ENCODE measurements at places on chromosomes 6 and 20.

DNA sequence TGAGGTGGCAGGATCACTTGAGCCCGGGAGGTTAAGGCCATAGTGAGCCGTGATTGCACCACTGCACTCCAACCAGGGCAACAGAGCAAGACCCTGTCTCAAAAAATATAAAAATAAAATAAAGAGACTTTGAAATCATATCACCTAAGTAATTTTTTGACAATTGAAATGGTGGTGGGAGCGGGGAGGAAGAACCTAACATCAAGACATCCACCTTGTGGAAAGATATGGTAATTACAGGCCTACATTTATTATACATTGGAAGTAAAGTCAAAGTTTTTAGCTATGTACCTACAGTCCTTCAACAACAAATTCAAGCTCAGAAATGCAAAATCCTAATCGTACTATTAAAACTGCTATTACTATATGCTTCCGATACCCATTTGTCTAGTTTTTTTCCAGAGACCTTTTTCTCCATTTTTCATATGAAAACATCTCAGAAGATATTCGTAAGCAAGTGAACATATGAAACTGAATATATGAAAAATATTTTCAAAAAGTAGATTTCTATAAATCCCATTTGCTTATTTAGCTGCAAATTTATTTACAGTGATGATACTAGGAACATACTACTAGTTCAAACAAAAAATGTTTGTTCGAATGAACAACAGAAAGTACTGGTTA lies 83.3 kb downstream of the SYCP2 start:
- no peak for DNase-seq

DNA sequence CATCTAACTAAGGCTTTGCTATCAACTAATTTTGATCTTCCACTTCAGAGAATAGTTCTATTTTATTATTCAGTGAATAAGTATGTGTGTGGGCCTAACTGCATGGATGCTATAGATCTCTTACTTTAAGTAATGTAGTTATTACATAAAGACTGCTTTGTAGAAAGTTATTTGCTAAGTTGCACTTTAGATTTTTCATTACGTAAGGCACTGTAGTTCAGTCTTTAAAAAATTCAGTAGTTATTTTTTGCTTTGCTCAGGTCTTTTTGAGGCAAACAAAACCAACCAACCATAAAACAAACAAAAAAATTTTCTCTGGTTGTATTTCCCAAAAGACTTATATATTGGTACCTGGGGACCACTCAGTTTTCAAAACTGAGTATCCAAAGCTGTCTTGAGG lies 53.0 kb downstream of the KCNQ5 start:
- no peak for DNase-seq

DNA sequence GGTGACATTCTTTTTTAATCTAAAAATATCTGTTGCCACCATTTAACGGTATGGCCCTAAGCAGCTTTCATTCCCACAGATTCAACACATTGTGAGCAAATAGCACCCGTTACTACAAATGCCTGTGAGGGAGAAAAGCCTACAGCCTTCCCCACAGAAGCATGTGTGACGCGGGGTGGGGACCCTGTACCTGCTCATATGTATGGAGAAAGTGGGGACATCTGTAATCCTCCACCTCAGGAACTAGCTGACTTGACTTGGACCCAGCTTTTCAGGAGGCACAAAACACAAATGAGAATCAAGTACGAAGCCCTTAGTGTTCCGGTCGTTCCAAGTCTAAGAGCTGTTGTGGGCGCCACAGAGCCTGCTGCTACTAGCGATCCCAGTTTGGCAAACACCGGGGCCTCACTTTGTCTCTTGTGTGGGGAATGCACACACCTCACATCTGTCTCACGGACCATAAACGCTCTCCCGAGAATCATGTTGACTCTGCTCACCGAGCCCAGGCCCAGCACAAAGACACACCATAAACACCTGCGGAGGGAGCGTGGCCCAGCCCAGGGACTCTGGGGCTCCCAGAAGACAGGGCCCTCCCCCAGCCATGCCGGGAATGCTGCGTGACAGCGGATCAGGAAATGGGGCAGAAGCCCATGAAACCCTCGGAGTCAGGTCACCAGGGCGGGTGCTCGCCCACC lies 21.6 kb downstream of the DLL1 start:
- DNase-seq, result no peak

GRCh38 chr6:2935566-2936291 lies 32.6 kb upstream of the SERPINB9 start:
- DNase-seq, result no peak

DNA sequence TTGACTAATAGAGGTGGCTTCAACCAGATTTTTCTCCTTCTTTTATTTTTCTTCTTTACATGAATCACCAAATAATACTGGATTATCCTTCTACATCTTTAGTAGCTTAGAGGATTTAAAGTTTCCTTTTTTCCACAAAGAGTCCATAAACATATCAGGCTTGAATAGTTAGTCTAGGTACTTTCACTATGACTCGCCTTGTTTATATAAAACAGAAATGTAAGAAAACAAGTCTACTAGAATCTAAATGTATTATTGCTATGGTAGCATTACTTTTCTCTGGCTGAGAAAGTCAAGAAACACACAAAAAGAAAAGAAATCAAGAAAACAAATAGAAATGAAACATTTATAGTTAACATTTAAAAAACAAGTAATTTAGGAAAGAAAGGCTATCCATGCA lies 215.2 kb downstream of the PTPRK start:
- DNase-seq, result no peak

- DNase-seq, result no peak
These were observed 31.8 kb upstream of the ZNF133 start for GRCh38 chr20:18256440-18257090.

DNA sequence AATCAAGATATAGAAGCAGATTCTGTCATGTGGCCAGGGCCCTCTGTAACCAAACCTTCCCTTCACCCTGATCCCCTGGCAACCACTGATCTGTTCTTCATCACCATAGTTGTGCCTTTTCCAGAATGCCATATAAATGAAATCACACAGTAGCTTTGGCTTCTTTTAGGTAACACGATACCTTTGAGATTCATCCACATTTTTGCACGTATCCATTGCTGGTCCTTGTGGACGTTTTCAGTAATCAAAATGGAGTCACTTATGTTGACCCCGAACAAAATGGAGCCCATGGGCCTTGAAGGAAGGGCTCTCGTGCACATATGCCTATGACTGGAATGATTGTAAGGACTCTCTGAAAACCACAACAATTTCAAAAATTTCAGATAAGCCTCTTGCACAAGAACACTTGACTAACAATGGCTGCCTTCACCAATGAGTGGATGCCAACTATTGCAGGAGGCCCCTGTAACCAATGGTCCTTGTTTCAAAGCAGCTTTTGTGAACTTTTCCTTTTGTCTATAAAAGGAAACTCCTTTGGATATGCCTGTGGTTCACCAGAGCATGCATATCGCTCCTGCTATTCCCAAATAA lies 84.3 kb upstream of the RALY start:
- no peak for DNase-seq

DNA sequence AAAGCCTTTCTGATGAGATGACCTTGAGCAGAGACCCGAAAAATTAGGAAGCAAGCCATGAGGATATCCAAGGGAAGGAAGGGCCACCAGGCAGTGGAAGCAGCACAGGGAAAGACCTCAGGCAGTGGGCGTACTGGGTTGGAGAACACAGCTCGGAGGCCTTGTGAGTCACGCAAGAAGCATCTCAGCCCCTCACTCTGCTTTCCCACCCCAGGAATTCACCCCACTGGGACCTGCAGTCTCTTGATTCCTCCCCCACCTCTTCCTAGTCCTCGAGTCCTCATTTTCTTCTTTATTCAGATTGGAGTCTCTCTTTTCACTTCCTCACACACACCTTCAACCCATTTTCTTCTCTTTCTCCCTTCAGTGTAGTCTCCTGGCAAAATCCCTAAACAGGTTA lies 27.0 kb downstream of the RPRD1B start:
- no peak for DNase-seq

GRCh38 chr20:16553101-16553500 lies 20.1 kb downstream of the KIF16B start:
- no peak for DNase-seq

GRCh38 chr20:38304845-38305447 lies 990 bp downstream of the BPI start:
- DNase-seq, result no peak

DNA sequence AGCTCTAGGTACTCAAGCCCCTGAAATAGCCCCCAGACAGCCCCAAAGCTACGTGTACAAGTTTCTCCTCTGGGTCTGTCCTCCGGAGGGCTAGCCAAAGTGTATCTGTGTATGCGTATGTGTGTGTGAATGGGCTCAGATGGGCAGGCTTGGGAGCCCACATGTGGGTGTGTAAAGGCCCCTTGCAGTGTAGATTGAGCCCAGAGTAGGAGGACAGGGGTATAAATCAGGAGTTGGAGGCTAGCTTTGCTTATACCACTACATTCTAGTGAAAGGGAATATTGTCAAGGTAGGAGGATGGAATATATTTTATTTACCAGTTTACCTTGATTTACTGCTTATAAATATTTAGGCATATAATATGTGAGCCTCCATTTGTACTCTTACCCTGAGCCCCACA lies 9.0 kb upstream of the MAP3K7 start:
- DNase-seq, result no peak

DNA sequence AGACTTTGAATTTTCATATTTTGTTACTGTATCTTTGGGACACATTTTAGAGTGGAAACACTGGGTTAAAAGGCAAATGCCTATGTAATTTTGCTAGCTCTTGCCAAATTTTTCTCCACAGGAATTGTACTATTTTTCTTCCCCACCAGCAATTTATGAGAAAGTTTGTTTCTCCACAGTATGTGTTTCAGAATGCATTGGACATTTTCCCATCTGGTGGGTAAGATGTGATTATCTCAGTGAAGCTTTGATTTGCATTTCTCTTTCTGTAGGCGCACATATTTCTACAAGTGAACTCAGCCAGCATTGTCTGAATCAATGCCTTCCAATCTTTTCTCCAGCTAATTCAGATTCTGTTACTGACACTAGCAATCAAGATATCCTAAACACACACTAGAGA lies 157.8 kb downstream of the RCAN2 start:
- DNase-seq, result no peak

GRCh38 chr6:36691612-36692011 lies 6.0 kb upstream of the RAB44 start:
- no peak for DNase-seq

DNA sequence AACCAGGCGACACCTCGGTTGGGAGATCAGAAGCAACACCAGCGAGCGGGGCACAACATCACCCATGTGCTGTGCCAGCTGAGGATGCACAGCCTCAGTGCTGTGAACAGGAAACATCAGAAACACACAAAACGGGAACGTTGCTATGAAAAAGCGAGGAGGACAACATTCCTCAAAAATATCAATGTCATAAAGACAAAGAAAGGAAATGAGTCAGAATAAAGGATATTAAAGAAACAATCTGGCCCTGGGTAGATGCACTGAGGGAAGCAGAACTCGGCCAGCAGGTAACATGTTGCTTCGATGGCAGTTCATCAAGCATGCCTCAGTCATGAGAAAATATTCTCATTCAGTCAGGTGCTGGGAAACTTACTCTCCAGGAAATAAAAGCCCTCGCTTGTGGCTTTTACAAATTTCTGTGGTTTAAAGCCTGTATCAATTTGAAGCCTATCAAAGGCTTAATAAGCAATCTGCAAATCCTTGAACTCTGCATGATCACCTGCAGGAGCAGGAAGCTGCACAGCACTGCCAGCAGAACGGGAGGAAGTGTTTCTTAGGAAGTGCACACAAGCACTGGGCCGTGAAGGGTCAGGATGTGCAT lies 77.5 kb downstream of the GINS1 start:
- no peak for DNase-seq

- no peak for DNase-seq
These were observed 50.6 kb upstream of the RNF182 start for GRCh38 chr6:13874191-13874549.

GRCh38 chr6:146194434-146194833 lies 165.6 kb downstream of the GRM1 start:
- DNase-seq, result no peak

DNA sequence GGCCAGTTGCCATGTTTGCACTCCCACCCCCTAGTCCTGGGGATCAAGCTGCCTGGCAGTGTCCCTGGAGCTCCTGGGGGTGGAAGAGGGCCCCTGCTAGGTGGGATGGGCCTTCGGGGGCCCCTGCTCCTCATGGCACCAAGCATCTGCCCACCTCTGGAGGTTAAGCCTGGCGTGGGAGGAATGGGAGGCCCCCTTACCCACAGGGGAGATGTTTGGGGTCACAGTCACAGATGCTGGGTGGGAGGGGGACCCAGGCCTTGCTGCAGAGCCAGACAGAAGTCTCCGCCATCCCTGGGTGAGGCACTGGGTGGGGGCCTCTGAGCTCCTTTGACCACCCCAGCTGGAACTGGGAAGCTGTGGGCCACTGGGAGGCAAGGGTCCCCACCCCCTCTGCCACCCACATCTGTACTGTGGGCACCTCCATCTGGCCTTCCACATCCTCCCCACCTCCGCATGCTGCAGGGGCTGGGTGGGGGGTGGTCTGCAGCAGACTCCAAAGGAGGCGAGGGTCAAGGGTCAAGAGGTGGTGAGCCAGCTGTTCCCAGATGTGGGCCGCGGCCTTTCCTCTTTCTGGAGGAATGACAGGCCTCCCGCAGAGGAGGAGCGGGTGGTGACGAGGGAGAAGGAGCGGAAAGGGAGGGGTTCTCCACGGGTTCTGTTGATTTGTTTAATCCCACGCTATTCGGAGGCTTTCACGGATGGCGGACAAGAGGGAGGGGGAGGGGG lies 41.5 kb downstream of the YTHDF1 start:
- no peak for DNase-seq

DNA sequence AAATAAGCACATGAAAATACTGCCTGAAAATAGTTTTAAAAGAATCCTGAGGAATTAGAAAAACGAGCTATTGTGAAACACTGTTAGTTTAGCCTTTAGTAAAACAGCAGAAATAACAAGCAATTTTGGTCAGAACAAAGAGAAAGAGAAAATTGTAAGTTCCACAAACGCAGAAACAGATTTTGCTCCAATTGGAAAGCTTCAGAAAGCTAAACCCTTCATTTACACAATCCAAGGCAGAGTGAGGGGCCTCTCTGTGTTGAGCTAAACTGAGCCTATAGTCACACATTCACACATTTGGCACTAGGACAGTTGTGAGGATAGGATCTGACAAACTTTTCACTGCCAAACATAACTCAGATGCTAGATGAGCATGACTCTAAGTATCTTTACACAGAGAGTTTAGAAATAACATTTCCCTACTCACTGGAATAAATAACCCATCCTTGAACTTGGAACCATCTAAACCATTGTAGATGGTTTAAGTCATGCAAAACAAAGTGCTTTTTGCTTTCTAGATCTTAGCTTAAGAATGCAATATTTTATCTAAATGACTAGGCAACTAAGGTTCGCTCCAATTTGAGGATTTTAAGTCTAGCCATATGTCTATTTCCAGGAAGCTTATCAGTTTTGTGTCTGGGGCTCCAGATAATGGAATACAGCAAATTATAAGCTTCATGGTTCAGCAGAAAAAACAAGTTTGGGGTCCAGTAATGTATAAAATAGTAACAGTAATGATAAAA lies 122.6 kb downstream of the SGK1 start:
- no peak for DNase-seq

- DNase-seq, result no peak
These were observed 7.8 kb downstream of the MAP3K7 start for GRCh38 chr6:90578894-90579549.

- no peak for DNase-seq
These were observed 78.2 kb downstream of the C6orf118 start for GRCh38 chr6:165231177-165231576.

Measured in stimulated activated naive CD4-positive, alpha-beta T cell treated with Interleukin-2 at 50 U/mL for 16 hours (primary cell).